ENCODE measurements at places on chromosomes 5 and 9. TPM values are rescaled to one million over a fixed set of nuclear protein-coding genes. Genes with fewer than 3 reads are reported as not detected.

DNA sequence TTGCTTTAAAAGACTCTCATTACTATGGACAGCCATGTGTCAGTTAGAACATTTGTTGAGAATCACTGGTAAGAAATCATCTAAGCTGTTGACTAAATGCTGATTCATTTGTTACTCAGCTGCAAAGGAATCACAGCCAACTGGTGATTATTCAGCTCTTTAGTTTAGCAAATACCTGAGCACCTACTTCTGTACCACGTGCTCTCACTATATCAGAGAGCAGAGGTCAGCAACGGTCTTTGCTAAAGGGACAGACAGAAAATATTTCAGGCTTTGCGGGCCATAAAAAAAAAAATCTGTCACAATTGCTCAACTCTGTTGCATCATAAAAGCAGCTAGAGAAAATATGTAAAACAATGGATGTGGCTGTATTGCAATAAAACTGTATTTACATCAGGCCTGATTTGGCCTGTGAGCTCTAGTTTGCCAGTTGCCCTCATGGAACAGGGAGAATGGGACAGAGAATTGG is 377.6 kb downstream of the DNAH5 start:
- peak; percentile 87 for DNase-seq

- no peak for DNase-seq
Measured at GRCh38 chr9:119701651-119702050, 332.4 kb upstream of the BRINP1 start.

C5 gene
- total RNA-seq: 2.8 TPM

HTR1A gene
- not detected for total RNA-seq

- no peak for DNase-seq
Measured at GRCh38 chr9:92359394-92359995, 33.7 kb downstream of the CENPP start.

GRCh38 chr5:175131432-175131831 is 312.6 kb downstream of the DRD1 start:
- no peak for DNase-seq

GABBR2 gene
- total RNA-seq: 20.3 TPM

- no peak for DNase-seq
Measured at GRCh38 chr9:108130905-108131304, 641.3 kb upstream of the KLF4 start.

DNA sequence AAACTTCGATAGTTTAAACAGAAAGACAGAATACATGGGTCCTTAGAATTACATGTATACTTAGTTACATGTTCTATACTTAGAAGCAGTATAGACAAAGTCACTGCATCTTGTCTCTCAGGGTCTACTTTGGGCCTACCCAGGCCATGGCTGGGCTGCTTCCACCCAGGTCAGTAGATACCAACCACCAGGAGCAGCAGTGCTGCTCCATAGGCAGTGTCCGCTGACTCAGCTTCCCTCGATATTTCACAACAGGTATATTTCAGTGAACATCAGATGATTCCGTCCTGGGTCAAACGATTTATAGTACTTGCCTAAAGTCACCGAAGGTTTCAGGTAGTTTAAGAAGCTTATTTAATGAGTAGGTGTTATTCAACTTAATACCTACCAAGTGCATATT is 18.0 kb downstream of the IARS1 start:
- DNase-seq: no peak

- DNase-seq: peak; percentile 83
Measured at GRCh38 chr9:136342181-136343120, 15.1 kb downstream of the GPSM1 start.

- no peak for DNase-seq
Measured at GRCh38 chr5:4614088-4614487, 526.0 kb upstream of the ADAMTS16 start.

SLC35D2 gene
- total RNA-seq: 9.7 TPM

DNA sequence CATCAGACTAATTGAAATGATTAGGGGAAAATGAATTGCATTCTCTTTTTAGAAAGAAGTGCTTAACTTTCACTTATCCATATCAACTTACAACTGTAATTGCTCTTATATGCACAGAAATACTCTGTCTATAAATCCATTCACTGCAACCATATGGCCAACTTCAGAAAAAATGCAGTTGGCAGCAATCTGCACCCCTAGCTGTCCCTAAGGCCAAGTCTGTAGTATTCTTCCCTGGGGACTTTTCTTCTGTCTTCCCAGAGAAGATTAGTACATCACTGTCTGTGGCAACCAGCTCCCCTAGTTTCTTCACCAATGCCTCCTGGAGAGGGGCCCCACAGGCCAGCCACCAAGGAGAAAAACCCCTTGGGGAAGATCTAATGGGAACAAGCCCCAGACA is 45.4 kb downstream of the ABCA1 start:
- DNase-seq: no peak

SLC25A2 gene
- total RNA-seq: 0.28 TPM

CTXN3 gene
- not detected for total RNA-seq

TEX48 gene
- not detected for total RNA-seq

DNA sequence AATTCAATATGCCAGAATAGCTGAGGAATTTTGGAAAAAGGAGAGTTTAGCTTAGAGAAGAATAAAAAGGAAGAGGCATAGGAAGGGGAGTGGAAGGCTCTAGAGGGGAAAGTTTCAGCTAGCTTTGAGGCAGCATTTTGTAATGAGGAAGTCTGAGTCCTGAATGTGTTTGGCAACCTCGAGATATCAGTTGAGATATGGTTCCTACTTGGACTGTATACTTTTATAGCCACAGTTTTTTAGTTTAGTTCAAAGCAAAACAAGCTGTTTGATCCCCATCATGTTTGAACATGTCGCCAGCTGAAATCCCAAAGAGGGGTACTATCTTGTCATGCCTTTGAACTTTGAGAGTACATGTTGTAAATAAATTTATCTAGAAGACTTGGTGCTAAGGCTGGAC is 559.0 kb upstream of the FTMT start:
- no peak for DNase-seq

- no peak for DNase-seq
Measured at GRCh38 chr5:138128334-138128733, 10.9 kb downstream of the NME5 start.

DNA sequence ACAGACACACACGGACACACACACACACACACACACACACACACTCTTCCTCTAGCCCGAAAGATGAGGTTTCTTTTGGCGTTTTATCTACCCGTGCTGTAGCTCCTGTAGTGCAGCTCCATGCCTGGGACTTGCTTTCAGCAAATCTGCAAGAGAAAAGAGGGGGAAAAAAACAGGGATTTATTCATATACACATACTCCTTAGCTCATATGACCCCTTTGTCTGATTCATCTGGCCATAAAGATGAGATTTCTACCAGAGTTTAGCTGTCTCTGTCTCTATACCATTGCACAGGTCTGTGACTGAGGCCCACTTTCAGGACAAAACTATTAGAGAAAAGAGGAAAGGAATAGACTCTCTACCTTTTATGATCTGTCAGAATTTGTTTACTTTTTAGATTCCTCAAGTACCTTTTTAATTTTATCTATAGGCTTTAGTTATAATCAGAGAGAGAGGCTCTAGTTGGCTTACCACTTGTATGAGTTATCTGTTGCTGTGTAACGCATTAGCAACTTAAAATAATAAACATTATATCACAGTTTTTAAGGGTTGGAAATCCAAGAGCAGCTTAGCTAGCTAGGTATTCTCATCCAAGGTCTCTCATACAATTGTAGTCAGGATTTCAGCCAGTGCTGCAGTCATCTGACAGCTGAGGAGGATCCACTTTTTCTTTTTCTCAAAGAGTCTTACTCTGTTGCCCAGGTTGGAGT is 14.7 kb downstream of the SNX2 start:
- DNase-seq: peak; percentile 70

GRCh38 chr5:87210743-87211142 is 56.9 kb upstream of the RASA1 start:
- DNase-seq: no peak

- DNase-seq: no peak
Measured at GRCh38 chr5:142222225-142222865, 102.5 kb downstream of the SPRY4 start.

DNA sequence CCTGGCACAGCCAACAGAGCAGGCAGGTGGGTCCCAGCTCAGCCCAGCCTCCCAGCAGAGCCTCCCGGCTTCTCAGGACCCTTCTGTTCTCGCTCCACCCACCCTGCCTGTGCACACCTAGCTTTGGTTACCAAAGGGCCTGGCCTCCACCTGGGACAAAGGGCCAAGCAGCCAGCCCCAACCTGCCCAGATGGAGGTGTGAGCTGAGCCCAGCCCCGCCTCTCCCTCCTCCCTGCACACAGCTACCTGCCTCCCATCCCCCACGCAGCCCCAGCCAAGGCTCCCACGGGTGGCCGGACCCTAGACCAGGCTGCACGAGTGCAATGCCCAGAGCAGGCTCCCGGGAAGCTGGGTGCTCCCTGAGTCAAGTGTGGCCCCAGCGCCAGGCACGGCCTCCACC is 5.6 kb downstream of the TPRN start:
- DNase-seq: no peak

DNA sequence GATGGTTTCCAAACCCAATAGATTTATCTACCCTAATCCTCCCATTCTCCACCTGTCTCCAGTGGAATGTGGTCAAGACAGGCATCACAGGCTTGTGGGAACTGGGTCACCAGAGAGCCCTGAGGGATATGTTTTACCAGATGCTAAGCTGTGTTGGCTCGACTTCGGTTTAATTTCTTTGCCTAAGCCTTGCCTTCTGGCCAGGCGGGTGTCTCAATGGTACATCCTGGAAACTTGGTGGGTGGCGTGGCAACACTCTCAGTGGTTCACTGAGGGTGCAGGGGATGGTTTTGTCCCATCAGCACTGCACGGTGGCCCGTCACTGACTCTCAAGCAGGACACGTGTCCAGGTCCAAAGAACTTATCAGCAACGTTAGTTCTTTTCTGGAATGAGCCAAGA is 192.2 kb downstream of the TENT4A start:
- no peak for DNase-seq

FYB1 gene
- not detected for total RNA-seq

OR1L8 gene
- total RNA-seq: not detected

- no peak for DNase-seq
Measured at GRCh38 chr9:105661011-105661410, 1.2 kb upstream of the TAL2 start.

PPP3R2 gene
- total RNA-seq: not detected

DNA sequence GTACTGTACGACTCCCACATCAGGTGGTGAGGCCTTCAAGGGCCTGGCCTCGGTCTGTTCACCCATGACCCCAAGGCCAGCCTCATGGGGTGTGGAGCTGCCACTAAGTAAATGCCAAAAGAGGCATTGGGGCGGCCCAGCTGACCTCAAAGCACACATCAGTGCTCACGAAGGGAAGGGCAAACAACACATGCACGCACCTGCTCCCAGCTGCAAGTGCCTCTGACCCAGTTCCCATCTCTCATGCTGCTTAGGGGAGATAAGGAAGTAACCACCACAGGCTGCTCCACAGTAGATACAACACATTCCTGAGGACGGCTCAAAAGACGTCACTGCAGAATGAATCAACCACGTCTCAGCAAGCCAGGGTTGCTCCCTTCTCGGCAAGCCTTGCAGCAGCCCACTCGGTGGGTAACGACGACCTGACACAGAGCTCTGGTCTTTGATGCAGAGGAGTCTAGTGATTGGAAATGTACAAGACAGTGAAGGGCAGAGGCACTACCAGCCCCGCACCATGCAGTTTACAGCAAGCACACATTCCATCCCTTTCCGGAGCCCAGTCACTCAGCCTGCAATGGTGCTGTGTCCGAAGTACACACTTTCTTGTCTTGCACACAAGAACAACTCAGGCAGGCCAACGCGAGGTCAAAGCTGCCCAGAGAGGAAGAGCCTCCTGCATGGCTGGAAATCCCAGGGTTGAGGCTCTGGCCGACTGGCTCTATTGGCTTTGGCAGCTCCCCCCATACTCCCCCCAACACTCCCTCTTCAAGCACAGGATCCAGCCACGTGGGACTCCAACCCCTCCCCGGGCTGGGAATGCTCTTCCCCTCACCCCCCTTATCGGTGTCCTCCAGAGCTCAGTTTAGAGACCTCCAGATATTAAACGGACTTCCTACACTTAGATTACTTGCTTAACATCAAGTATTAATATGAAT is 31.8 kb downstream of the FABP6 start:
- DNase-seq: peak; percentile 99

DNA sequence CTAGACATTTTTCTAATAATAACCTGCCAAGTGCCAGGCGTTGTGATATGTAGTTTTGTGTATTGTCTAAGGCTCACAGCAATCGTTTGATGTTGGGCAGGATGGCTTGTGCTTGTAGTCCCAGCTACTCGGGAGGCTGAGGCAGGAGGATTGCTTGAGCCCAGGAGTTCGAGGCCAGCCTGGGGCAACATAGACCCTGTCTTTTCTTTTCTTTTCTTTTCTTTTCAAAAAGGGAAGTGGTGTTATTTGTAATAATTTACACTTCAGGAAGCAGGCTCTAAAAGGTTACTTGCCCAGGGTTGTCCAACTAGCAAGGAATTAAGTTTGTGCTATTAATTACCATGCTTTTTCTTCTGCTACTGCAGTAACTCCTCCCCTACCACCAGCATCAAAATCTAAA is 3.2 kb downstream of the ZNF131 start:
- DNase-seq: no peak

- peak; percentile 65 for DNase-seq
Measured at GRCh38 chr5:111741278-111741677, 15.7 kb downstream of the NREP start.

GRCh38 chr9:110900456-110900855 is 137.8 kb downstream of the LPAR1 start:
- DNase-seq: peak; percentile 53

DNA sequence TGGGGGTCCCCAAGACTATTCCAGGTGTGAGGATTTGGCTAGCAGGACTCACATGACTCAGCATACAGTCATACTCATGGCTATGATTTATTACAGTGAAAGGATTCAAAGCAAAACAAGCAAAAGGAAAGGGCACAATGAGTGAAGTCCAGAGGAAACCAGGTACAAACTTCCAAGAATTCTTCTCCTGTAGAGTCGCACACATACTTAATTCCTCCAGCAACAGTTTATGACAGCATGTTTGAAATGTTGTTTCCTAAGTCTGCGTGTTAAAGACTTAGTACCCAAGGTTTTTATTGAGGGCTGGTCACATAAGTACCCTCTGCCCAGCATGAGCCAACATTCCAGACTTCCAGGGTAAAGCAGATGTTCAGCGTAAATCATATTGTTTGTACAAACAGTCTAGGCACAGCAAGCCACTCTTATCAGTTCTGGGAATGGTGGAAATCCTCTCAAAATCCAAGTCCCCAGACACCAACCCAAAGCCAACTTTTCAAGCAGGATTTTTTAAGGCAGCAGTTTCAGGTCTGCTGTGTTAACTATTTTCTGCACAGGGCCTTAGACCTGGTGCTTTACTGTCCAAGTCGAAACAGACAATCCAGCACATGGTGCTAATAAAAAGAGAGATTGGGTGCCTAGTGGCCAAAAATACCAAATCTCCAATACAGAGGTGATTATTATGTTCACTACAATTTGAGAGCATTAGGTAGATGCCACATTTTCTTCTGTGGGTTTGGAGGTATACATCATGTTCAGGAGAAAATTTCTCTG is 18.6 kb upstream of the RICTOR start:
- peak; percentile 61 for DNase-seq

- DNase-seq: no peak
Measured at GRCh38 chr5:103422756-103423155, 139.8 kb downstream of the NUDT12 start.

DNA sequence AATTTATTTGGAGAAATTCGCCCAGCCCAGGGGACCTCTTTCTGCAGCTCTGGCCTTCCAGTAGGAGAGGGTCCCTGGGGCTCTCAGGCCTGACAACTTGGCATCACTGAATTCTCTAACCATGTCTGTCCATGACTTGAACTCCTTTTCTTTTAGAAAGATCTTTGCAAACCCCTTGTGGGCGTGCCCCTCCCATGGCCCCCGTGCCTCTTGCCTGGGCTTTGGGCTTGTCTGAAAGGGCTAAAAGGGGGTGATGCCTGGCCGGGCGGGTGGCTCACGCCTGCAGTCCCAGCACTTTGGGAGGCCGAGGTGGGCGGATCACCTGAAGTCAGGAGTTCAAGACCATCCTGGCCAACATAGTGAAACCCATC is 3.2 kb upstream of the SQSTM1 start:
- no peak for DNase-seq
